Activated T-cell treated with anti-CD3 and anti-CD28 coated beads for 4 hours (primary cell): ENCODE measurements at places on chromosomes 7 and 10.

- no peak for DNase-seq
Measured at GRCh38 chr7:6423942-6424701, 23.6 kb downstream of the DAGLB start.

DNA sequence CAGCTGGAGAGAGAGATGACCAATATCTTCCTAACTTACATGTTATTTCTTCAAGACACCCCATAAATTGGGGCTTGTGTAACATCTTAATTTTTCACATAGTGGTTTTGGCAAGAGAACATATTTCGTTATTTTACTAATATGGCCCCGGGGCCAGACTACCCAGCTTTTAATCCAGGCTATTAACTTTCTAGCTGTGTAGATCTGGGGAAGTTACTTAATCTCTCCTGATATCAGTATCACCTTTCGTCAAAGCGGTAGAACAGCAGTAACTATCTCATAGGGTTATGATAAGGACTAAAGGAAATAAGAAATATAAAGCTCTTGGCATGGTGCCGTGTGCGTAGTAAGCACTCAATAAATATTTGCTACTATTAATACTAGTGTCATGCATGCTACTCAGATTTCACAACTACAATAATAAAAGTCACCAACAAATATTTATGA, 71.6 kb upstream of the LYZL1 start:
- DNase-seq, result no peak

GRCh38 chr7:85573346-85573745, 386.5 kb upstream of the SEMA3D start:
- DNase-seq, result no peak

DNA sequence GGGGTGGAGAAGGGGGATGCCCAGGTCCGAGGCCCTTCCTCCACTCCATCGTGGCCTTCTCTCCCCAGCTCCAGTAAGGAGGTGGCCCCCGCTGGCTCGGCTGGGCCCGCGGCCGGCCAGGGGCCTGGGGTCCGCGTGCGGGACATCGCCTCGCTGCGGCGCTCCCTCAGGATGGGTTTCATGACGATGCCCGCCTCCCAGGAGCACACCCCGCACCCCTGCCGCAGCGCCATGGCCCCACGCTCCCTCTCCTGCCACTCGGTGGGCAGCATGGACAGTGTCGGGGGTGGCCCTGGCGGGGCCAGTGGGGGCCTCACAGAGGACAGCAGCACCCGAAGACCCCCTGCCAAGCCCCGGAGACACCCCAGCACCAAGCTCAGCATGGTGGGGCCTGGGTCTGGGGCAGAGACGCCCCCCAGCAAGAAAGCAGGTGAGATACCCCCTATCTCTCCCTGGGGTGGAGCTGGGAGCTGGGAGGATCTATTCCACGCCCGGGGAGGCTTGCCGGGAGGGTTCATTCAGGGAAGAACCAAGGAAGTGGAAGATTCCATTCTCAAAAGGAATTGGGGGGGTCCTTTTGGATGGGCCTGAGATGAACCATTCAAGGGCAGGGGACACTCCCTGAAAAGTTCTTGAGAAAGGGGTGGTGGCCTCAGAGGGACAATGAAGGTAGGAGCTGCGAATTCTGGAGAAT, 3.2 kb downstream of the NYAP1 start:
- DNase-seq, result no peak

DNA sequence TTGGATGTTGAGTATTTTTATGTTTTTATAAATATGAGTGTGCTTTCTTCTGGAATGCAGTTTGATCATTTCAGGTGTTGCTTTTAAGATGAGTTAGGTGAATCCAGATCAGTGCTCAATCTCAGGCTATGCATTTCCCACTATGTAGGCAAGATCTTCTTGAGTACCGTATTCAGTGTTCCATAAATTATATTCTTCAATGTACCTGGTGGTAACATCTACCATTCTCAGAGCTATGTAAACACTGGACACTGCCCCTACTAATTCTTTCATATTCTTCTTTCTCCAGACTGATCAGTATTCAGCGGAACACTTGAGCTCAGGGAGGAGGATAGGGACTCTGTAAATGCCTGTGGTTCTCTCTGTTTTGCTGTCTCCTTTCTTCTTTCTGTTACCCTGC, 25.5 kb upstream of the NME8 start:
- no peak for DNase-seq

GRCh38 chr7:65475040-65475726, 101.5 kb downstream of the ZNF92 start:
- DNase-seq, result no peak

DNA sequence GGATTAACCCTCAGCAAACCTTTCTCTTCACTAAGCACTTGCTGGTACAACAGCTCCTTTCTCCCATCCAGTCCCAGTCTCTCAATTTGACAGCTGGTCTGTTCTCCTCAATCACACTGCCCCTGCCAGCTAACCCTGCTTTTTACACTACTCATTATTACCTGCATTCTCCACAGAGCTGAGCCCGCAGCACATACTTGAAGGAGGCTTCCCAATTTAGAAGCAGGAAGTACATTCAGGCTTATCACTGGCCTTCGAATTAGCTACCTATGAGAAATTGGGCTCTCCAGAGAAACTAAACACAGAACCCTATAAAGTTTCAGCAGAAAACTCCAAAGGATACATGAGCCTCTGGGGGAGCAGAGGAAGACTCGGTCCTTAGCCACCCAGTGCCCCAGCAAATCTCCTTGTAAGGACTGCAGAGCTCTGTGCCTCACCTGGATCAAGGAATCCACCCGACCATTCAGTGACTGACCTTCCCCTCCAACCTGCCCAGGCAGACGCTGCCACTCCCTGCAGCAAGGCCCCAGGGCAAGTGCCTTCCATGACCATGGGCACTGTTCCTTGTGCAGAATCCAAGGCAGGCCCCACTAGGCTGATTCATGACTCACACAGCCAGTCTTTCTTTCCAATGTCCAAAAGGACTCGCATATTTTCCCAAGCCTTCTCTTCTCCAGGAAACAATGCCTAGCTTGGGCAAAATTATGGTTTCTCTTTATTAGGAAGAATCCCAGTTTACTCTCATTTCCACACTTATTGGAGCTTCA, 68.0 kb downstream of the VOPP1 start:
- DNase-seq, result no peak

GRCh38 chr7:97835296-97836138, 36.7 kb downstream of the ASNS start:
- peak; percentile 32 for DNase-seq

GRCh38 chr7:140170375-140170774, 6.4 kb downstream of the KDM7A start:
- DNase-seq, result no peak

- DNase-seq, result no peak
Measured at GRCh38 chr7:23022258-23022769, 8.4 kb upstream of the HYCC1 start.

DNA sequence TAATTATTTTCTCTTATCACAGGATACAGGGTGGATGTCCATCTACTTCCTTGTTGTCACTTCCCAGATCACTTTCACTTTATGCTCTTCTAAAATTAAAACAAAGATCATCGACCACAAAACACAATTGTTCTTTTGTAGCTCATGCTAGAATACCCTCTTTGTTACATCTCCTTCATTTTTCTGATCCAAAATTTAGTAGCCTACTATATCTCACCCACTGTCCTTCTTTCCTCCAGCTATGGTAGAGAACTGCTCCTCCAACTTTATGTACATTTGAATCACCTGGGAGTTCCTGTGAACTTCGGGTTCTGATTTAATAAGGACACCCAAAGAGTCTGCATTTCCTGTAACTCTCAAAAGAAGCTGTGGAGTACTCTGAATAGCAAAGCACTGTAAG, 1.2 kb upstream of the AHR start:
- DNase-seq, result no peak

GRCh38 chr7:89666136-89666835, 488.0 kb upstream of the STEAP1 start:
- DNase-seq, result no peak

DNA sequence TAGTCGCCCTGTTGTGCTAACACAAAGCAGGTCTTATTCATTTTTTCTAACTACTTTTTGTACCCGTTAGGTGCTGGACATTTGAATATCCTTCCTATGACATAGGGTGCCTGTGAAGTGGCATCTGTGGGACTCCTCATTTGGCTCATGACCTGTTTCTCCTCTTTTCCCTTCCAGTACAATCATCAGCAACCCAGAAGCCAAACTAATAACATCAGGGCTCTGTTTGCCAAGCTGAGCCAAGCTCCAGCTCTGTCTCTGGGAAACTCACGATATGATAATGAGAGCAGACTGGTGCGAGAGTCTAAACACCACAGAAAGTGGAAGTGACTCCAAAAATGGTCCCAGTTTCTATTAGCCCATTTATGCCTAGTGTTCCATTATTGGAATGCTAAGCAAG, 92.0 kb downstream of the SVIL start:
- DNase-seq, result no peak

- no peak for DNase-seq
Measured at GRCh38 chr10:99123336-99123735, 112.3 kb downstream of the HPSE2 start.

GRCh38 chr10:45256246-45256645, 59.2 kb downstream of the OR13A1 start:
- no peak for DNase-seq

DNA sequence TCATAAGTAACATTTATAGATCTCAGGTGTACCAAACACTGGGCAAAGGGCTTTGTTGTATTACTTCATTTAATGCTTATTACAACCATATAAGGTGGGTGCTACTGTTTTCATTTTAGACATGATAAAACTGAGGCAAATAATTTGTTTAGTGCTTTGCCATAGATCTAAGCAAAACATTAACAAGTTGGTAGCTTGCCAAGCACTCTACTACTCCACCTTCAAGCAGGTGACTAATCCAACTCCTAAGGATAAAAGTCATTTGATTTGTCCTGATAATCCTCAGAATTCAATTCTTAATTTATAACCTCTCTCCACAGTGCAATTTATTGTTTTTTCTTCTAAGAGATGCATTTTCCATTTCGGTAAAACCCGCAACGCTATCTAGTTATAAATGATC, 646.4 kb downstream of the GRM8 start:
- no peak for DNase-seq

DNA sequence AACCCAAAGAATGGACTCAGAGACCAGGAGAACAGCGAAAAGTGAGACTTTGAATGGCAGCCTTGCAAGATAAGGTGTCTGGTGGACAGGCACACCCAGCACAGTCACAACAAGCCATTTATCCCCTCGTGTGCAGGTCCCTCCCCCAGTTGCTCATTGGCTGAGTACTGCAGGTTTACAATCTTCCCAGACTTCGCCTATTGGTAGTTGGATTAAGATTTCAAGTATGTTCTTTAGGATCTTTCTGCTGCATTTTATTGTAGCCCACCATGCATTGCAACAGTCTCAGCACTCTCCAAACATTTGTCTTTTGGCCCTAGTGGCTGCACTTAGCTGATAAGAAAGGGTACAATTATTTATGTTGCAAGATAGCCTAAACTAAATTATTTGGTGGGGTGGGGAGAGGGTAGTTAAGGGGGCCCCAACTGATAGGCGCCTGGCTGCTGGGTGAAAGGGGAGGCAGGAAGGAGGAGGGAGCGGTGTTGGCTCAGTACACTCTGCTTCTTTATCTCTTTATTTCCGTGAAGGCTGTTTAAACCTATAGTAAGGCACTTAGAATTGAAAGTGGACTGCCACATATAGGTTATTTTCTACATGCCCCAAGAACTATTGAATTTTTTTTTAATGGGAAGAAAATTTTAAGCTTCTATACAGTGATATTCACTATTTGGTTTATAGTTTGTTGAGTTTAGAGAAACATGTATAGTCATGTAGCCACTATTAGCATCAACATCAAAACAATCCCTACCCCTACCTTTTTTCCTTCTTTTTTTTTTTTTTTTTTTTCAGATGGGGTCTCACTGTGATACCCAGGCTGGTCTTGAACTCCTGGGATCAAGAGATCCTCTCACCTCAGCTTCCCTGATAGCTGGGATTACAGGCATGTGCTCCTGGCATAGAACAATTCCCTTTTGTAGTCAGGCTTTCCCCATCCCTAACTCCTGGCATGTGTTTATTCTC, 54.2 kb downstream of the GUSB start:
- DNase-seq, result no peak

- DNase-seq, result no peak
Measured at GRCh38 chr7:28200598-28200997, 20.0 kb upstream of the JAZF1 start.

DNA sequence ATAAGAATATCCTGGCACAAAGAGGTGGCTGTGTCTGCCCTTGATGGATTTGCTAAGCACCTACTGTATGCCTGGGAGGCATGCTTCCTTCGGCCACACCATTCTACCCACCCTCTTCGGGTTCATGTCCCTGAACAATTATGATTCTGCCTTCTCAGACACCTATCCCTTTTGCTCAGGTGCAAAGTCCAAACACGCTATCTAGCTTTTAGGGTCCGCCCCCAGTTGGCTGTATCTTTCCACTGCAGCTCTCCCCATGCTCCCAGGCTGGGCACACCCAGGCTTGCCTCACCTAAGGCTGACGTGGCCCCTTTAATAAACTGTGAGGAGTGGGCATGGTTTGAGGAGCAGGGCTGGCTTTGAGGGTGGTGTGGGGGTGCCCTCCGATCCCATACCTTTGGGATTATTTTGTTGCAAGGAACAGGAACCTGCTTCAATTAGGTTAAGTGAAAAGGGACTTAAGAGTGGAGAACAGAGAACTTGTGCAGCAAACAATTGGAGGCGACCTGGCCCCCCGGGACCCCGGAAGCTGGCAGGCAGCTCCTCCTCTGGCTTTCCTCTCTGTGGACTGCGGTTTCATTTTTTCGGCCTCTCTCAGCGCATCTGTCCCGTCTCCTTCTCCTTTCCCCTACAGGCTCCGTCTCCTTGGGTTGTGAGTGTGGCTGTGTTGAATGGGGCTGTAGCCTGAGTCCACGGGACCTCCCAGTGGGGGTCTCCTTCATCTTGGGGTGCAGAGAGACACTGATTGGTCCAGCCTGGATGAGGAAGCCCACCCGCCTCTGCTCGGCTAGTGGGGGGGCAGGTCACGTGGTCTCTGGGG, 3.8 kb downstream of the CLIP2 start:
- no peak for DNase-seq

GRCh38 chr7:114759347-114760062, 162.4 kb upstream of the MDFIC start:
- no peak for DNase-seq

GRCh38 chr10:9301554-9301953, 1247.1 kb downstream of the GATA3 start:
- no peak for DNase-seq

GRCh38 chr7:90401989-90402388, 1.3 kb upstream of the CLDN12 start:
- no peak for DNase-seq

- DNase-seq, result no peak
Measured at GRCh38 chr7:42186151-42186550, 50.9 kb downstream of the GLI3 start.

DNA sequence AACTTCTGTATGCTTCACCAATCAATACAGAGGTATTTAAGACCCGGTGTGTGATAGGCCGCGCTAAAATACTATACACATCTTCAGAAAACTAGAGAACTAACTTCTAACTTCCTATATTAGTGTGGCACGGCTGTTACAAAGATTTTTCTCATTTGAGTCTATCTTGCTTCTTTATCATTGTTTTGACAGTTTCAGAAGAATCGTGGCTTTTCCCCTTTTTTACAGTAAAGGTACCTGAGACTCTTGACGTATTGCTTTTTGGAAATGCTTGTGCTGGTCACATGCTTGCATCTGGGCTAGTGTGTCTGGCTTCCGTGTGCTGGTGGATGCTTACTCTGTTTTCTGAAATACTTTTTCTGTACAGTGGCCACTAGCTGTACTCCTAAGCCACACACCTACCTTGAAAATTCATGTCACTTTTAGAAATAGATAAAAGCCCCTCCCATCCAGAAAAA, 12.7 kb downstream of the IKZF1 start:
- DNase-seq, result no peak

- DNase-seq, result no peak
Measured at GRCh38 chr10:53894145-53894544, 906.9 kb downstream of the PCDH15 start.

- no peak for DNase-seq
Measured at GRCh38 chr7:66847879-66848790, 72.9 kb upstream of the TMEM248 start.
